Pons (tissue), 1 donor: ENCODE measurements at places on chromosomes 7 and 10.

DNA sequence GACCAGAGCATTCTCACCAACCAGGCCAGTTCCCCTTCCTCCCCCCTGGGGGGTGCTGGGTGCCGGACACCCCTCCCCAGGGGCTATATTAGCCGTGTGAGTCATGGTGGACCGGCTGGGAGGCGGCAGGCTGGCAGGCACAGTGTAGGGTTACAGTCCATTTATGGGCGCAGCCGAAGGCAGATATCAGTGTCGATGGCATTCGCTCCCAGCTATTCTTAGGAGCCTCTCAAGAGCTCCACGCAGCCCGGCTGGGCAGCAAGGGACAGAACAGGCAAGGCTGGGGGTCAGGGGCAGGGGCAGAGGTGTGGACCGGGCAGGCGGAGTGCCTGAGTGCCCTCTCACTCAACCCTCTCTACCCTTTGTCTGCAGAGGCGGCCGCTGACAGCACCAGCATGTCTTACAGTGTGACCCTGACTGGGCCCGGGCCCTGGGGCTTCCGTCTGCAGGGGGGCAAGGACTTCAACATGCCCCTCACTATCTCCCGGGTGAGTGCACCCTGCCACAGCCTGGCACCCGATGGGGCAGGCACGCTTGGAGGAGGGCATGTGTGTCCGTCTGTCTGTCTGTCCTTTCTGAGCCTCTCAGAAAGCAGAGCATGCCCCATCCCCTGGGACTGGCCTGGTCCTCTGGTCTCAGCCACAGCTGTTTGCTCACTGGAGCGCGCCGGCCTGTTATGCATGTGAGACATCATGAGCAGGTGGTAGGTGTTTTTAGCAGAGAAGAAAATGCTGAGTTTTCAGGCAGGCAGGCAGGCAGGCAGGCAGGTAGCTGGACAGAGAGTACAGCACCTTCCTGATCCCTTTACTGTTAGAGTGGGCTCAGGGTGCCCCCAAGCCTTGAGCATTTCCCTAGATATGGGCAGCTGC is at the start of gene LDB3:
TSS of gene LDB3 (plus strand) at position 215 of the 869 bp plus-strand sequence. CDS start at position 396, 181 bp downstream.
- no peak for DNase-seq

DNA sequence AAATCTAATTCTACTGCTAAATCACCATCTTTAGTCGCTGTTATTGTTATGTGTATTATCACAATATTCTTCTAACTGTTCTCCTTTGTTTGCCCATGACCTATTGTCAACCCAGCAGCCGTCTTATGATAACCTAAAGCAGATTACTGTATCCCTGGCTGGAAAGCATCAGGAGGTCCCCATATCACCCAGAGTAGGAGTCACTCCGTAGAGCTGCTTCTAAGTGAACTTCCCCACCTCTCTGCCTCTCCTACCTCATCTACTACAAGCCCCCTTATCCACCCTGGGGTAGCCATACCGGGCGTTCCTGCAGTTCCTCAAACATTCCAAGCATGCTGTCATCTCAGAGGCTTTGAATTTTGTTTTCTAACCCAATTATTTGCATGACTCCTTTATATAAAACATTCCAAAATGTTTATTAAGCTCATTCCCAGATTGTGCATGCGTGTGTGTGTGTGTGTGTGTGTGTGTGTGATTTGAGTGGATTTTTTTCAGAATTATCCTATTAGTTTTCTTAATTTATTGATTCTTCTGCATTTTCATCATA is 39.7 kb downstream of the POU6F2 start:
- no peak for DNase-seq

- DNase-seq: no peak
Measured at GRCh38 chr7:108045154-108045553, 42.2 kb upstream of the LAMB1 start.

DNA sequence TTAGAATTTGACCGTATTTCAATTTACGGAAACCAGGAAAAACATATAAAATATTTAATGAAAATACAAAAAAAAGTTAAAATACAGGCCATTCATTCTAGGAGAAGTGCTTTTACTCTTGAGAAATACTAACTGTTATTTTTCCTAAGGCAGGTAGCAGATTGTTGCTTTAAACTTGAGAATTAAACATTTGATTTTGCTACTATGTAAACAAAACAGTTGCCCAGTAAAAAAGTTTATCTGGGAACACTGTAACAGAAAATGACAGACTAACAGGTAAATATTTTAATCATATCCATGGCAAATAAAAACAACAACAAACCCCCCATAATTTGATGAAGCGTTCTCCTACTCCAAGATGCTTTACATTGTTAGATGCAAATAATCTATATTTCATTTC is 350.5 kb downstream of the CRPPA start:
- DNase-seq: no peak

- peak; percentile 12 for DNase-seq
Measured at GRCh38 chr10:124124123-124124768, 30.8 kb upstream of the CHST15 start.

GRCh38 chr7:124649397-124650014 is 116.1 kb downstream of the GPR37 start:
- peak; percentile 43 for DNase-seq

GRCh38 chr10:49049660-49050059 is 65.7 kb downstream of the VSTM4 start:
- no peak for DNase-seq

- DNase-seq: peak; percentile 49
Measured at GRCh38 chr10:3775696-3776551, 9.1 kb downstream of the KLF6 start.

DNA sequence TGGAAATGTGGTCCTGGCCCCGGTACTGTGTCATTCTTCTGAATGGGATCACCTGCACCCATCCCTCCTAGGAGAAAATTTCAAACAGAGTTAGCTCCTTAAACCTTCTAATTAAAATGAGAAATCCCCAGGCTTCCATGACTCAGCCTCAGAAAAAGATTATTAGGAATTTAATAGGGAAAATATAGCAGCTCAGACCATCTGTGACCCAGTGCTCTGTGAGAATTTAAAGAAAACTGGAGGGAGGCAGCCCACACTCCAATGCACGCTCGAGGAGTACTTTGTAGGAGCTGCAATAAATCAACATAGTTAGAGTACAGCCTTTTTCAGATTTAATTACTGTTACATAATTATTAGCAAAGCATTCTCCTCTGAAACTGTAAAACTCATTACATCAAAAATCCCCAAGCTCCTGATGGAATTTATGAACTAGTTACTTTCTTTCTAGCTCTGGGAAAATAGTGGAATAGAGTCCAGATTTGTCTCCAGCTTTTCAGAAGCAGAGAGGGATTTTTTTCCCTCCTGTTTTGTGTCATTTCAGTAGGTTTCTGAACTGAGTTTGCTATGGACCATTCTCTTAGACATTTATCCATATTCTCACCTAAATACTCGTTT is 30.1 kb downstream of the NEUROD6 start:
- no peak for DNase-seq

GRCh38 chr10:28939281-28940157 is 262.2 kb downstream of the BAMBI start:
- DNase-seq: no peak

- DNase-seq: no peak
Measured at GRCh38 chr10:29067161-29067560, 221.7 kb upstream of the LYZL1 start.

- peak; percentile 83 for DNase-seq
Measured at GRCh38 chr10:24951201-24952142, 934 bp downstream of the PRTFDC1 start.

- DNase-seq: no peak
Measured at GRCh38 chr7:93860261-93860660, 30.3 kb downstream of the TFPI2 start.

DNA sequence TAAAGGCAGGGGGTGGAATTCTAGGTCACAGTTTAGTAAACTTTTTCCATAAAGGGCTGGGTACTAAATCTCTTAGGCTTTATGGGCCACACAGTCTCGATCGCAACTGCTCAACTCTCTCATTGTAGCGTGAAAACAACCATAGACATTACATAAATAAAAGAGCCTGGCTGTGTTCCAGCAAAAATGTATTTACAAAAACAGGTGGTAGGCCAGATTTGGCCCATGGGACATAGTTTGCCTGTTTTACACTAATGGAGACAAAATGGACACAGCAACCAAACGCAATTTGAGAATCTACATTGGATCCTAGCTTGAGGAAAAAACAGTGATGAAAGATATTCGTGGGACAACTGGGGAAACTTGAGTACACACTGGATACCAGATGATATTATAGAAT is 23.2 kb upstream of the MALSU1 start:
- no peak for DNase-seq

- peak; percentile 56 for DNase-seq
Measured at GRCh38 chr7:86760236-86760635, 116.5 kb downstream of the GRM3 start.

DNA sequence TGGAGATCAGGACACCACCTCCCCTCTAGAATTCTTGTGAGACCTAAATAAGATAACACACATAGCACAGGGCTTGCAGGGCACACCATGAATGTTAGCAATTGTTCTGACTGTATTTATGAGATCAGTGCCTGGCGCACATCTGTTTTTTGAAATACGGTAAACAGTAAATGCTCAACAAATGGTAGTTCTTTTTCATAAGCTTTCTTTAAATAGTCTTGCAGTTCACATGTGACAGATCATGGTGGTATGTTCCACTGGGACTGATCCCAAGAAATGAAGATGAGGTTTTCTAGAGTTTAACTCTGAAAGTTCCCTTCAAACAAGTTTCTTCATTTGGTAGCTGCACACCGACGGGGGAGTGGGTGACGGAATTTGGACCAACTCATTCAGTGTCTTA is 34.8 kb downstream of the CREB5 start:
- no peak for DNase-seq
